ENCODE measurements at places on chromosomes 12 and 14.

GRCh38 chr12:56749853-56750252, 2.3 kb downstream of the PRIM1 start:
- no peak for DNase-seq

- DNase-seq: no peak
These were observed 326.4 kb downstream of the NUAK1 start for GRCh38 chr12:105812366-105812765.

- DNase-seq: no peak
These were observed 1.5 kb upstream of the POU6F1 start for GRCh38 chr12:51219322-51219721.

GRCh38 chr12:45076417-45077026, 25.6 kb upstream of the DBX2 start:
- DNase-seq: no peak

- no peak for DNase-seq
These were observed 55.4 kb upstream of the MED13L start for GRCh38 chr12:116332705-116333380.

- DNase-seq: no peak
These were observed 22.4 kb downstream of the ERH start for GRCh38 chr14:69375722-69376121.

DNA sequence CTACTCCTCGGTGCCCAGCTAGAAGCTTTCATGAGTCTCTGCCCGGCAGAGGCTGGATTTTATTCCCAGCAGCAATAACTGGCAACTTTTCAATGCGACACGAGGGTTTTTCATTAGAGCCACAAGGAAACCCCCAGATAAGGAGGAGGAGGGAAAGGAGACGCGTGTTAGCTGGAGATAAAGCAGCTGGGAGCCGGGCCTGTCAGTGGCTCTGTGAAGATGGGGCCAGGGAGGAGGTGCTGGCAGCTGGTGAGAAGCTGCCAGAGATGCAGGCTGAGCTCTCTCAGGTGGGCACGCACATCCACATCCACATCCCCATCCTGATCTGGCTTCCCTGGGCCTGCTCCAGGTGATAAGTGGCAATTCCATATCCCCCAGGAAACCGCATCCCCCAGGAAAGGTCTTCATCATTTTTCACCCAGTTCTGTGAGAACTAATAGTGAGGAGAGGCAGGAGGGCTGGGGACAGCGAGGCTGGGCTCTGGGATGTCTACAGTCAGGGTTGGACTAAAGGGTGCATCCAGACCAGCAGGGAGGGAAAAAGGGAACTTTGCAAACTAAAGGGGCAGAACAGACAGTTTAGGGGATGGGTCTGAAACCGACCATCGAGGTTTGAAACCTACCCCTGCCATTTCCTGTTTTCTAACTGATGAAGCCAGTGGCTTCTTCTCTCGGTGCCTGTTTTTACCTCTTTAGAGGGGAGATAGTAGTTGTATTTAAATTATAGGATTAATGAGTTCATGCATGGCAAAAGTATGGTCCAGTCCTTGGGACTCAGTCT, 413.2 kb downstream of the DPF3 start:
- no peak for DNase-seq

DNA sequence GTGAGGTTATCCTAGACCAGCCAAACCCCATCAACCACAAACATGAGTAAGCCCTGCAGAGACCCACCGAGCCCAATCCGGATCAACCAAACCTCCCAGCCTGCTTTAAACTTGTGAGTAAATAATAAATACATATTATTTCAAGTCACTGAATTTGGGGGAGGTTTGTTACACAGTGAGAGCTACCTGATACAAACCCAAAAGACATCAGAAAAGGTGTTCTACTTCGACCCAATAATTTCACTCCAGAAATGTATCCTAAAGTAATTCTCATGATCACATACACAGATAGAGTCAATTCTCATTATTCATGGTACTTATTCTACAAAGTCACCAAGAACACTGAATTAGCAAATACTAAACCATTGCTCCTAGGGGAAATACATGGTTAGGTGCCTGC, 16.2 kb upstream of the CORO1C start:
- no peak for DNase-seq

GRCh38 chr12:31950492-31950891, 8.7 kb upstream of the RESF1 start:
- no peak for DNase-seq

- no peak for DNase-seq
These were observed 162.6 kb downstream of the MYRFL start for GRCh38 chr12:69987579-69988091.

DNA sequence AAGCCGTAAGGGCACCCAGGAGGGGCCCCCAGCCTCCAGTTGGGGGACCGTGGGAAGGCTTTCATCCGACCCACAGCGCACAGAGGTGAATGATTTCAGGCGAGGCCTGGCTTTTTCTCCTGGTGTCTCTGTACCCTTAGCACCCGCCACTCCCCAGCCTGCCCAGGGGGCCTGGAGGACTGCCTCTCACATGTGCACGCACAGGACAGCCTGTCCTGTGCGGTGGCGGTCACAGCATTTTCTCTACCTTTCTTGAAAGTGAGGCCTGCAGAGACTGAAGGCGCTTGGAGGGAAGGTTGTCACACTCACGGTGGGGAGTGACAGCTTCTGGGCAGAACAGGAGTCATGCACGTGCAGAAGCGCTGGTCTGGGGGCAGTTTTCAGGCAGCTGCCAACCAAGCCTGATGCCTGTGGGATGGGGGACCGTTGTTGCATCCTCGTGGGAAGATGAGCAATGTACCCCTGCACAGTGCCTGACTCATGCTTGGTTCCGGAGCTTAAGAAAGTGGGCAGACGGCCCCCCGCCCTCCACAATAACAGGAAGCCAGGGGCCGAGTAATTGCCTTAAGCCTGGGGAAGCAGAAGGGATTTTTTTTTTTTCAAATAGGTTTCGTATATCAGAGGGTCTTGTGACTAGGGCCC, 148.1 kb downstream of the TSPAN9 start:
- DNase-seq: no peak

DNA sequence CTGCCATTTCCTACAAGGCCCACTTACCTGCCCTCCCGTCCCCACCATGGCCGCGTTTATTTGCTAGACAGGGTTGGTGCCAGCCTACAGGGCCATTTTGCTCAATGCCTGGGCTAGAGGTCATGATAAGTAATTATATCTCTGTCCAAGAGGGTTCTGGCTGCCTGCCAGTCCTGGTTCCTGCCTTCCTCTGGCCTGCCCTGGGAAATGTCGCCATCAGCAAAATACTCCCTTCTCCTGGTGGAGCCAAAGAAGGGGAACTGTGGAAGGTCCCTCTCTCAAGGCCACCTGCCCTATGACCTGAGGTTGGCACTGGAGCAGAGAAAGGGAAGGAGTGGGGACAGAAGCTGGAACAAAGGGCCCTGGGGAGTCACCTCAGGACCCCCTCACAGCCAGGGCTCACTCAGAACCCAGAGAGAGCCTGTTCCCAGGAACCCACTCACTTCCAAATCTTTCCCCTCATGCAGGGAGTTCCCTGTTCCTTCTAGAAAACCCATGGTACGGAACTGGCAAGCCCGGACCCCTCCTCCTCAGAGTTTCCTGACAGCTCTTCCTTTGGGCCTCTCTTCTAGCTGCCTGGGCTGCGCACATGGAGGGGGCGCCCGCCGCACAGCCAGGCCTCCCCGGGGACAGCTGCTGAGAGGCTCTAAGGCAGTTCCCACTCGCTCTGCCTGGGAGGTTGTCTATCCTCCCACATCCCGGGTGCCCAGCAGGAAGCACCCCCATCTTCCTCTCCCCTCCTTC, 280.5 kb downstream of the DPF3 start:
- no peak for DNase-seq

GRCh38 chr14:80844872-80845271, 96.7 kb downstream of the CEP128 start:
- no peak for DNase-seq
